ENCODE measurements at places on chromosomes 12 and 14.

GRCh38 chr14:99982537-99983250 lies 82.5 kb upstream of the EVL start:
- no peak for DNase-seq

- no peak for DNase-seq
These were observed 3.6 kb downstream of the TNS2 start for GRCh38 chr12:53053218-53054111.

DNA sequence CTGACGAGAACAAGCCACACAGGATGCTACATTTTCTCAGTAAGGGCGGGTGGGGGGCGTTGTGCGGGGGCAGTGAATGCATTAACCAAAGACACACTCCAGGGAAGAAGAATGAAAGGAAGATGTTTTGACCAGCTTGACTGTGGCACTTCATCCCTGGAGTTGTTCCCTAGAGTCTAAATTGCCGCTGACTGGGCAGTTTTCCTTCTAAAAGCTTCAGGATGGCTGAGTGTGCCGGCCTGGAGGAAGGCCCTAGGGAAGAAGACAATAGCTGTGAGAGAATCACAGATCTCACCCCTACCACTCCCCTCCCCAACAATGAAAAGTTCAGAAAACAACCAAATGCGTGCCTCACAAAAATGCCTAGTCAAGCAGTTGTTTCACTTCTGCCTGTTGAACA lies 67.2 kb downstream of the NKX2-1 start:
- no peak for DNase-seq

DNA sequence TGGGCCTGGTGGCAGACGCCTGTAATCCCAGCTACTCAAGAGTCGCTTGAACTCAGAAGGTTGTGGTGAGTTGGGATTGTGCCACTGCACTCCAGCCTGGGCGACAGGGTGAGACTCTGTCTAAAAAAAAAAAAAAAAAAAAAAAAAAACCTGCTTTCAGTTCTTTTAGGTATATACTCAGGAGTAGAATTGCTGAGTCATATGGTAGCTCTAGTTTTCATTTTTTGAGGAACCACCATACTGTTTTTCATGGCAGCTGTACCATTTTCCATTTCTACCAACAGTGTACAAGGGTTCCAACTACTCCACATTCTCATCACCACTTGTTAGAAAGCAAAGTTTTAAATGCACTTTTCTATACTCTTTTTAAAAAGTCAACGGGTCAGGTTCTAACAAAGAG lies 119.8 kb downstream of the DPF3 start:
- no peak for DNase-seq

DNA sequence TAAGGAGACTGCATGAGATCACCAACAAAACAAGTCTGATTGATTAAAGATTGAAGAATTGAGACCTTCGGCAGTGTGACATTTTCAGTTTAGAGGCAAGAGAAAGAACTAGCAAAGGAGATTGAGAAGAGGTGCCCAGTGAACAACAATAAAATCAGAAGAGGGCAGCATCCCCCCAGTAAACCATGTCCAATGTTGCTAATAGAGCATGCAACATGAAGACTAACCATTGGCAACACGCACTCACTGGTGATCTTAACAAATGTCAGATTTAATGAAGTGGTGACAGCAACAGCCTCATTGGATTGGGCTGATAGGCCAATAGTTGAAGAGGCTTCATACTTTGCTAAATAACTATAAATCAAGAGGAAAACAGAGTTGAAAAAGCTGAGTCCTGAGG lies 20.7 kb upstream of the TAS2R14 start:
- DNase-seq, result no peak

GRCh38 chr14:81275305-81276072 lies 54.7 kb upstream of the GTF2A1 start:
- DNase-seq, result no peak

DNA sequence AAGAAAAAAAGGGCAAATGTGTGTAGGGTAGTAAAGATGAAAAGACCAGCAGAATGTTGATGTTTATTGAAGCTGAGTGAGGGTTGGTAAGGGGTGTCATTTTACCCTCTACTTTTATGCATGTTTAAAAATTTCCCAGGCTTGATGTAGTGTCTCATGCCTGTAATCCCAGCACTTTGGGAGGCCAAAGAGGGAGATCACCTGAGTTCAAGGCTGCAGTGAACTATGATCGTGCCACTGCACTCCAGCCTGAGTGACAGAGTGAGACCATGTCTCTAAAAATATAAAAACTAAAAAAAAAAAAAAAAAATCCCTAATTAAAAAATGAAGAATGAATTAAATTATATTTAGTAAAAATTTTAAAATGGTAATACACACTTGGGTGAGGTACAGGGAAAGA lies 8.5 kb downstream of the SEL1L start:
- DNase-seq, result no peak

DNA sequence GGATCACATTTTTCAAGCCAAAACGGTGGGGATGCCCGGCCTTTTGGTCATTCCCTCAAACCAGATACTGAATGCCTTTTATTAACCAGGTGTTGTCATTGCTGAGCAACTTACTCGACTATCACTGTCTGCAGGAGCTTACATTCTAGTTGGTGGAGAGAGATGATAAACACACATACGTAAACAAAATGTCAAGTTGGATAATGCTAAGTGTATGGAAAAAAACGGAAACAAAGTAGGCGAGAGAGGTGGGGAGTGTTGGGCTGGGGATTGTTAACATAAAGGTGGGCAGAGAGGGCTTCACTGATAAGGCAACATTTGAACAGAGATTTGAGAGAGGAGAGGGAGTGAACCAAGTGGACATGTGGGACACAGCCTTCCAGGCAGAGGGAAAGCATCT lies 4.5 kb downstream of the C12orf43 start:
- DNase-seq, result no peak

DNA sequence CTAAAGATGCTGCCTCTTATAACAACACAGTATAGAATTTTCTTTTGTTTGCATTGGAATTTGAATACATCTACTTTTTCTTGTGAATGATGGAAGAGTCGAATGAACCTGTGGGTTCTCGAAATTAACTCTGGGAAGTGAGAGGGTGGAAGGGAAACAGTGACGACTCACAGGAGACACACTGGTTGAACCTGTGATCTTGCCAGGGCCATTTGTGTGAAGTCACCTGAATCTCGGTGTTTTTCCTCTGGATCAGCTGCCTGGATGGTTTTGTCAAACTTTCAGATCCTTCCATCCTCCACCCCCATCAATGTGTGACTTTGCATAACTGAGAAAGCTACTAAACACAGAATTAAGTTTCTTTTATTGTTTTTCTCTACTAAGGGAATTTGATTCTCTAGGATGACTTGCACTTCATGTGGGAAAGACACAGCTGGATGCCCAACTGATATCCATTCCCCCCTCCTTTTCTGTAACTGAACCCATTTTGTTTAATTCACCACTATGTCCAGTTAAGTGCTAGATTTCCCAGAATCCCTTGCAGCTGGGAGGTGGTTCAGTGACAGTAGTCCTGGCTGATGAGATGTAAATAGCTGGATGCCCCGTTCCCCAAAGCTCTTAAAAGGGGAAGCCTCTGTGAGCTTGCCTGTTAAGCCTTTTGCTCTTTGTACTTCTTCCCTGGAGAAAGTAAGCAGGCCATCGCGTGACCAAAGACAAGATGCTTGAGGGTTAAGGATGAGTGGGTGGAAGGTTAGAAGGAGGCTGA lies 6.3 kb downstream of the PPFIBP1 start:
- no peak for DNase-seq

DNA sequence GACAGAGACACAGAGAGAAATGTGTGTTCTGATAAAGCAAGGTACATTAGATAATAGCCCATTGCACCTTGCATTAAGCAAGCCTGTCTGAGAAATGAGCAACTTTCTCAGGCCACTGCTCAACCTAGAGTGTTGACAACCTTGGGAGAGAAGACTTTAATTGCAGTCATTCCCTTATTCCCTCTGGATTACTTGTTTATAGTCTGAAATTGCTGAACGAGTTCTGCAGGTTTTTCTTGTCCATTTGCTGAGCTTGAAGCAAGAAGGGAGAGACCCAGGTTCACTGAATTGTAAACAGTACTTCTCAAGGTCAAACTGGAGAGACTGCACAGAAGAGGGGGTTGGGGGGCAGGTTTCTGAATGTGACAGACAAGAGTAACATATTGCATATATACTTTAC lies 159.4 kb upstream of the PLEKHG7 start:
- DNase-seq, result no peak

DNA sequence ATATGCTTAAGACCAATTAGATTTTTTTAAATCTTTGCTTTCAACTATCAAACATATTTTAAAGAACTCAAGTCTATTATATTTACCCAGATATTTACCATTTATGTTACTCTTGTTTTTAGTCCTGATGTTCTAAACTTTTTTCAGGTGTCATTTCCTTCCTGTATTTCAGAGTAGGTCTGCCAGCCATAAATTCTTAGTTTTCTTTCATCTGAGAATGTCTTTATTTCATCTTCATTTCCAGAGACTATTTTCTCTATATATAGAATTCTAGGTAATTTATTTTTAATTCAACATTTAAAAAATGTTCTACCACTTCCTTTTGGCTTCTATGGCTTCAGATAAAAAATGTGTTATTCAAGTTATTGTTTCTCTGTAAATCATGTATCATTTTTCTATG lies 218.2 kb upstream of the AMIGO2 start:
- DNase-seq, result no peak

GRCh38 chr12:10891937-10892336 lies 7.9 kb upstream of the PRH1 start:
- DNase-seq, result no peak

DNA sequence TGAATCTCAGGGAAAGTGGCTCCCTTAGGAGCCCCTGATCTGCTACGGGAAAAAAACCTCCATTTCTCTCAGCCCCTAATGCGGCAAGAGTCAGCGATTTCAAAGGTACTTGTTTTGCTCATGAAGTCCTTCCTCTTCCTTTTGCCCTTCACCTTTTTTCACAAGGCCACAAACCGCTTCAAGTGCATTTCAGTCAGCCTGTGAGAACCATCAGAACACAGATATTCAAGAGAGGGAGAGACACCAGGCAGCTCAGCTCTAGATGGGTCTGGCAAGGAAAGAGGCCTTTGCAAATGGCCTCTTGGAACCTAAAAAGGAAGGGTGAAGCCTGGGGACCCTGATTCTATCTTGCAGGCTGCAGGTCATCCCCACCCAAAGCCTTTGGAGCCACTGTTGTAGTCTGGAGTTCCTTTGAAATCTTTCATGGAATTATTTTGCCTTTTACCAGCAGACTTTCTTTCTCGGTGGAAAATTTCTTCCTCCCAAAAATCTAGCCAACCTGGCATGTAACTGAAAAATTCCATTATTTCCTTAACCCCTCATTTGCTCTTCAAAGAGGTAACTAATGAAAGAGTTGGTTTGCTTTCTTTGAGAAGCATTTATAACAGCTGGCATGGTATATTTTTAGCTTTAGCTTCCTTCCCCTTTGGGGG lies 145.0 kb downstream of the SAMD4A start:
- no peak for DNase-seq

- DNase-seq, result no peak
These were observed 312.1 kb downstream of the VRK1 start for GRCh38 chr14:97109234-97109633.

DNA sequence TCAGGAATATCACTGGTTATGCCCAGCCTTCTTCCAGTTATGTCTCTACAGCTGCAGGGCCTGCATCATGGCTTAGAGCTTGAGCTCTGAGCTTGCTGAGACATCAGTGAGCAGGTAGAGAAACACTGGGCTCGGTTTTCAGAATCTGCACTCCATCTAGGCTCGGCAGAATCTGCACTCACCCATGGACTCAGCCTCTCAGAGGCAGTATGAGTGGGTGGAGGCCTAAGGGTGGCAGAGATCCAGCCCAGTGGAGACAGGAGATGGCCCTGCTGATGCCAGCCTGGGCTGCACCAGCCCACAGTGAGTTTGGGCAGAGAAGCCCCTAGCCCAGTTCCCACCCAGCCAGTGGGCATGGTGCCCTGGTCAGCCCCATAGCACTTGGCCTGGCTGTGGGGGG lies 12.8 kb downstream of the KRT80 start:
- DNase-seq, result no peak

Measured in NCI-H1436 treated with DMSO at 0.1 percent for 48 hours (cell line).